ENCODE measurements at places on chromosomes 1 and 21.

GRCh38 chr1:206952171-206952570 lies 5.9 kb upstream of the PIGR start:
- peak; percentile 7 for DNase-seq

GRCh38 chr1:30324251-30325084 lies 398.9 kb downstream of the MATN1 start:
- DNase-seq, result no peak

- DNase-seq, result no peak
Measured at GRCh38 chr1:41758500-41758899, 160.2 kb downstream of the HIVEP3 start.

- DNase-seq, result no peak
Measured at GRCh38 chr1:3711780-3712451, 40.3 kb upstream of the CCDC27 start.

GRCh38 chr1:87976316-87976715 lies 647.6 kb downstream of the LMO4 start:
- no peak for DNase-seq

- peak; percentile 40 for DNase-seq
Measured at GRCh38 chr1:202046227-202046626, 35.8 kb downstream of the ELF3 start.

GRCh38 chr1:15848143-15848928 lies 829 bp downstream of the SPEN start:
- DNase-seq, result peak; percentile 39

DNA sequence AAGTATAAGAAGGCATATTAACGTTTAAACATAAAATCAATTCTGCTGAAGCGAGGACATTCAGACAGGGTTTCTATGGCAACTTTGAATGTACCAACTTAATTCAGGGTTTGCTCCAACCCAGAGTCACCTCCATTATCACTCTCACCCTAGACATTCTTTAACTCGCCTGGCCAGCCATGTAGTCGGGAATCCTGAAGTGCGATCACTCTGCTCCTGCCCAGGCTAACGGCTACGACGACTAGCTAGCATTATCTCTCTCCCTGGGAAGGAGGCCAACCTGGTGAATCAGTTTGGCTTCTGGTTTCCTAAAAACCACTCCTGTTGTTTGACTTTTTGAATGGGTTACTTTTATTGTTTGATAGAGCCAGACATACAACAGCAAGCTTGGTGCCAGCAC lies 38.9 kb upstream of the ZBTB18 start:
- DNase-seq, result no peak

- DNase-seq, result no peak
Measured at GRCh38 chr1:160255781-160256300, 6.5 kb downstream of the DCAF8 start.

Data from SW480 (cell line).